Naive thymus-derived CD4-positive, alpha-beta T cell (primary cell): ENCODE measurements at places on chromosomes 3 and 15.
A peak's percentile ranks its signal among the peaks of the same experiment; 100 is the strongest.

DNA sequence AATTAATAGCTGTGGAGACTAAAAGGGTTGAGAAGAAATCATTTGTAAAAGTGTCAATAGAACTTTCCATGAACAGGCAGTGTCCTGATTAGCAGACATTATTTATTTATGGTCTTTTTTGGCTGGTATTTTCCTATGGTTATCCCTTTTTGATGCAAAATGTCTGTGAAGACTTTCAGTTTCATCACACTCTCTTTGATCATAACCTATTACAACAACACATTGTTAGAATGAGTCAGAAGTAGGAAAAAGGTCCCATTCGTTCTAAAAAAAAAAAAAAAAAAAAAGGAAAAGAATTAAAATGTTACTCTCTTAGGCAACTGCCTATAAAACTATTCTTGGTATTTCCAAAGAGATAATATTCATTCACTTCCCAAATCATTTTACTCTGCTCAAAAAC, 62.1 kb downstream of the SLC49A4 start:
- no peak overlapping the region for H3K27ac ChIP-seq
- no peaks in the 10 kb centered on the region for H3K27me3 ChIP-seq
- H3K4me1 ChIP-seq = no peaks in the 10 kb centered on the region
- DNase-seq = no peak
- H3K36me3 ChIP-seq = peaks cover 13% of the 10 kb centered on the region

DNA sequence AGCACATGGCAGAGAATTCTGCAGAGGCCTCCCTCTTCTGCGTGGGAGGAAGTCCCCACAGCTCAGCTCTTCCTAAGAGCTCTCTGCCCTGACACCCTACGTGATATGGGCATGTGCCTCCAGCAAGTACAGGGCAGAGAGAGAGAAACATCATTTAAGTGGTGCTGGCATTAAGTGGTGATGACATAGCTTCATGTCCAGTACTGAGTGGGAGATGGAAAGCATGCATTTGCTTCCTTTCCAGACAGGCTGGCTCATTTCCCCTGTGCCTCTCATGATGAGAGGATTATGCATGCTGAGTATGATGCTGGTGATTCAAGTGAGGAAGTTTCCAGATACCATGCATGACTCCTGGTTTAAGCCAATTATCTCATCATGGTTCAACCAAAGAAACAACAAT, 26.9 kb downstream of the BFSP2 start:
- H3K27me3 ChIP-seq = no peaks in the 10 kb centered on the region
- no peaks in the 10 kb centered on the region for H3K4me1 ChIP-seq
- H3K27ac ChIP-seq = no peak overlapping the region
- no peaks in the 10 kb centered on the region for H3K36me3 ChIP-seq
- H3K4me3 ChIP-seq = no peak overlapping the region
- no peak for DNase-seq

GRCh38 chr15:99878835-99879234, 145.6 kb upstream of the LYSMD4 start:
- no peaks in the 10 kb centered on the region for H3K4me1 ChIP-seq
- no peaks in the 10 kb centered on the region for H3K36me3 ChIP-seq
- H3K4me3 ChIP-seq = no peak overlapping the region
- DNase-seq = no peak
- H3K27ac ChIP-seq = no peak overlapping the region

DNA sequence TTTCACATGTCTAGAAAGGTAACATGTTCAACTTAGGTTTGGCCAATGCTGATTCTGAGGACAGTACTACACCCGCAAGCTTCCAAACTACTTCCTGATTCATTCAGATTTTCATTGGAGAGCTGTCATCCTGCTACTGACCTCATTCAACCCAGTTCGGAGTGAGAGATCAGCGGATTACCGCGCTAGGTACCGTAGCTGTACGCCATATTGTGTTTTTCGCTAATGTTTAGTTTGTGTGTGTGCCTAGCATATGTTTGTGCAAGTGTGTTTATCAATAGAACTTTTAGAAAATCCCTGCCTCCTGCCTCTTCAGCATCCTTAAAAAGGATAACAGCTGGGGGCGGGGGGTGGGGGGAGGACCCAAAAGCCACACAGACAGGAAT, 1.1 kb downstream of the ZBTB20 start:
- DNase-seq = peak; percentile 34
- H3K4me3 ChIP-seq = peak overlapping the region; percentile 92
- H3K36me3 ChIP-seq = no peaks in the 10 kb centered on the region

- no peaks in the 10 kb centered on the region for H3K36me3 ChIP-seq
- no peak for DNase-seq
- no peak overlapping the region for H3K4me3 ChIP-seq
- H3K27me3 ChIP-seq = no peaks in the 10 kb centered on the region
These were observed 185.1 kb upstream of the TPM1 start for GRCh38 chr15:62857411-62857853.

DNA sequence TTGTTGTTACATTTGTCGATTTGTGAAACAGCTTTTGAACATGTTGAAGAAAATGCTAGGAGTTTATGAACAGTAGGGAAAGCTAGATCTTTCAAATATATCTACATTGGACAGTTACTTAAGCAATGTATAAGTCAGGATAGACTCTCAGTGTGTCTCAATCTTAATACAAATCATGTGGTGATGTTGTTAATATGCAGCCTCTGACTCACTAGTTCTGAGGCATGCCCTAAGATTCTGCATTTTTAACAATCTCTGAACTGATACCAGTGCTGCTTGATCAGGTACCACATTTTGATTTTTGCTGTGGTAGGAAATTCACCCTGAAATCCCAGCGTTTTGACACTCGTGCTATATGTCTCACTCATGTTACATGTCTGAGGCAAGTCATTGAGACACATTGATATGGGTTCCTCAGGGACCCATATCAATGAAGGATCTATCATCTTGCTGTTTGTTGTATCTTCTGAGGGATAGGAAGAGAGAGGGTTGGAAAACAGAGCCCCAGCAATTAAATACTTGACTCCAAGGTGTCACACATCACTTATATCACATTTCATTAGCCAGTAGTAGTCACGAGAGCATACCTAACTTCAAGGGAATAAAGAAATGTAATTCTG, 597.9 kb downstream of the TAFA4 start:
- H3K4me1 ChIP-seq = no peaks in the 10 kb centered on the region
- H3K4me3 ChIP-seq = no peak overlapping the region
- H3K36me3 ChIP-seq = no peaks in the 10 kb centered on the region
- H3K27me3 ChIP-seq = no peaks in the 10 kb centered on the region
- H3K27ac ChIP-seq = no peak overlapping the region
